Nucleus accumbens (tissue), 56 donors: ENCODE measurements at places on chromosomes 6 and 20.

DNA sequence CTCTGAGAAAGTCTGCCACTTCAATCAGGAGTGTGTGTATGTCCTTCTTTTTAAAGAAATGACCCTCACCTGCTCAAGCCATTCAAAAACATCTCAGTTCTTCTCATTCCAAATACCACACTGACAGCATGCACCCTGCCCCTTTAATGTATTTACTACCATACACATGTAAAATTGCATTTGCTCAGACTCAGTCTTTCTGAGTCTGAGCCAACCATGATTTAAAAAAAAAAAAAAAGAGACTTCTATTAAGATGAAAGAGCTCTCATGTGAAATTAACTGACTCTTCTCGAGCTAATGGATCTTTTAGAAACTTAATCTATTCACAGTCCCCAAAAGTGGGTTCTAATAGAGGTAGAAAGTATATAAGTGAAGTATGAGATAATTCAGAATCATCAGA lies 1.4 kb upstream of the FILIP1 start:
- no peak for DNase-seq

- DNase-seq, result no peak
Observed at GRCh38 chr6:161890133-161890831, 616.4 kb upstream of the AGPAT4 start.

DNA sequence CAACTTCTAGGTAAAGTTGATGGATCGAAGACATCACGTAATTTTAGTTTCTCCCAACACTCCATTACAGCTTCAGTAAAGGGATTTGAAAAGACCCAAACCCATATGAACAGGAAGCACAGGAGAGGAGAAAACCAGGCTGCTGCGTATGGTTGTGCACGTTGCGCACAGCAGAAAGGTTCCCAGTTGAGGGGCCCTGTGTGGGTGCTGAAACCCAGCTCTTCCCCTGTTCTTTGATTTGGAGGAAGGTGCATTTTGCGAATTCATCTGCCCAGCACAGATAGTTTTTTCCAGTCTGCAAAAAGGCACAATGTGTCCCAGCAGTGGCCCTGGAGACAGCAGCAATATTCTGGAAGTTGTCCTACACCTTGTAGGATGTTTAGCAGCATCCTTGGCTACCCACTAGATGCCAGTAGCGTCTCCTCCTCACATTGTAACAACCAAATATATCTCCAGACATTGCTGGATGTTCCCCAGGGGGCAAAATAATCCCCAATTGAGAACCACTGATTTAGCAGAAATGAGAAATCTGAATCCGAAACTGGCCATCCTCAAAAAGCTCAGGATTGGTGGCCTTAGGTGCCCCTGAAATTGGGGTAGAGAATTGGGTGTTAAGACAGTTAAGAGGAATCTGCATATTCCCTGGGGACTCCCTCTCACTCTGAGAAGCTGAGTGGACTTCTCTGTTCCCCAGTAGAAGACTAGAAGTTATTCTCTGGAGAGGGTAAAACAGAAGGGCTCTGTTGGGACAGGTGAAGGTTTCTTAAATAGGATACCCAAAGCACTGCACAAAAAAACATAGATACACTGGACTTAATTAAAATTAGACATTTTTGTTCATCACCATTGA lies 12.2 kb downstream of the SUN5 start:
- no peak for DNase-seq

DNA sequence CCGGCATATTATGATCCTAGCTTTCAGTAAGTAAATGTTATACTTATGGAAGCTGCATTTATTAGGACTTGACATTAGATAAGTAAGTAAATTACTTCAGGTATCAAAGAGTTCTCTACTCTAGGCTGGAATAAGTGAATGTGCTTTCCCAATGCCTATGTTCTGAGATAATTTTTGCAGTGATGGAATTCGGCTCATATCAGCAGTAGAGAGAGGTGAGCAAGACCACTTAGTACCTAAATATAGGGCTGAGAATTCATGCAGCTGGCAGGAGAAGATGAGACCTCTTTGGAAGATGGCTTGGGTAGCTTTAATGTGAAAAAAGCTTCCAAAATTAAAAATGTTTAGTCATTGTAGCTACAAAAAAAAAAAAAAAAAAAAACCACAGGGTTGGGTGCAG lies 13.3 kb upstream of the BEND3 start:
- DNase-seq, result no peak

- no peak for DNase-seq
Observed at GRCh38 chr20:25209400-25209799, 13.9 kb downstream of the ENTPD6 start.

DNA sequence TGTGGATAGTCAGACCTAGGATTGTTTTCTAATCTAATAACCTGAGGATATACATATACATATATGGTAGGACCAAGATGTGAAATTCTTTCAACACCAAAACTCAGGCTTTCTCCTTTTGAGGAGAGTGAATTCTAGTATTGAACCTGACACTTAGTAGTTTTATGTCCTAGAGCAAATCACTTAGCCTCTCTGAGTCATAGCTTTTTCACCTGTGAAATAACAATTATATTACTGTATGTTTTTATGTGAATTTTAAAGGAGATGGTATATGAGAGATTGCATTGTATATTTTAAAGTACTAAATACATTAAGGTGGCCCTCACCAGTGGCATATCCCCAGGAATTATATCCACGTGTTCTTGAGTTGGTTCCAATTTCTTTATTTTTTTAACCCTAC lies 34.6 kb downstream of the TREML1 start:
- no peak for DNase-seq

- no peak for DNase-seq
Observed at GRCh38 chr6:7115543-7116231, 7.9 kb downstream of the RREB1 start.

- no peak for DNase-seq
Observed at GRCh38 chr20:53270792-53271375, 298.7 kb downstream of the TSHZ2 start.

DNA sequence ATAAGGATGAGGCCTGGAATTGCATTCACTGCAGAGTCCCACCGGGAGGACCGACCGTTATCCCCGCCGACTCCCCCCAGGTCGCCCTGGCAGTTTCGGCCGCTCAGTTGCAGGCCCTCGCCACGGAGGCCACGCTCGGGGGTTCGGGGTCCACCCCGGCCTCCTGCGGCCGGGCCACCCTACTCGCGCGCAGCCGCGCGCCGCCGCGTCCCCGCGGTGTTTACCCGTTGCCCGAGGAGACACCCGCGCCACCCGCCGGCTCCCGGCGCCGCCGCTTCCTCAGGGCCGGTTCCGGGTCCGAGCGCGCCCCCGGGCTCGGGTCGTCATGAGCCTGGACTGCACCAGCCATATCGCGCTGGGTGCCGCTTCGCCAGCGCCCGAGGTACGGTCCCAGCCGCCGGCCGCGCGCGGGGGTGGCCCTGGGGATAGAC lies at the start of gene CCDC170:
Gene CCDC170, plus strand, starts transcription at position 214 of the 431 bp plus-strand sequence. Its CDS starts 112 bp downstream, at position 326.
- DNase-seq, result no peak

DNA sequence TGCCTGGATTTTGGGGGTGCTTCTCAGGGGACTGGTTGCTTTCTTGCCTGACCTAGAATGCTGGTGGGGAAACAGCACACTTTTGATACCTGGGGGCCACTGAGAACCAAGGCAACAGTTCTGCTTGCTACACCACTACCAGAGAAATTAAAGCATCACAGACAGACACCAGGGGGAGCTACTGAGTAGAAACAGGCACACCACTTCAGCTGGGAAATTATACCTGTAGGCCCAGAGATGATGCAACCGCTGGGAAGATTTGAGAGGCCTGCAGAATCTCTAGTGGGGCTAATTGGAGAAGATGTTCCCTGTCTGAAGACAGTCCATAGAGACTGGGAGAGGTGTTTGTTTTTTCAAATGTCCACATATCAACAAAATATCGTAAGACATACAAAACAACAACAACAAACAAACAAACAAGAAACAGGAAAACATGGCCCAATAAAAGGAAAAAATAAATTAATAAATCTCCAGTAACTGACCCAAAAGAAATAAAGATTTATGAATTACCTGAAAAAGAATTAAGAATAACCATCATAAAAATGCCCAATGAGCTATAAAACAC lies 129.4 kb upstream of the RIN2 start:
- DNase-seq, result no peak

DNA sequence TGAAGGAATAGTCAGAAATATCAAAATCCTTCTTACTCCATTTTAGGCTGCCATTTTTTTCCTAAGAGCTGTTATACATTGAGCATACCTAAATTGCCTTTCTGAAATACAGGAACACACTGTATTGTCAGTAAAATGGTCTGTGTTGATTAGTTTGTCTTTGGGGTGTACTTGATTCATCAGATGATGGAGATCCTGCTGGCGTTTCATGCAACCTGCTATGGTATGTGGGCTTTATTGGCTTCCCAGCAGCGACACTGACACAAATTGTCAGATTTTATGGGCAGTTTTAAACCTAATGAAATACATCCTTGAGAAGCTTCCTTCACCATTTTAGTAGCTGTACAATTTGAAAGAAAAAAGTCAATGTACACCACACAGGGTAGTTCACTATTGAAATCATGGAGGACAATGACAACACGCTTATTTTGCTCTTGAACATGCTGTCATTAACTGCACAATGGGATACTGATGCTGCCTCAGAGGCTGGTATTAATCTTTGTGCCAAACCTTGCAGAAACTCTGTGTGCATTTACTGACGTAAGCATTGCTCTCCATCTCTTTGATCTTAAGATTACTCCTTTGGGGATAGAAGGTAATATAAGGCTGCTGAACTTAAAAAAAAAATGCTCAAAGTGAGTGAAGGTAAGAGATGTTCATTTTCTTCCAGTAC lies 124.9 kb downstream of the LAMA2 start:
- DNase-seq, result no peak
